Fibroblast of villous mesenchyme (primary cell): ENCODE measurements at places on chromosomes 12 and 14.

DNA sequence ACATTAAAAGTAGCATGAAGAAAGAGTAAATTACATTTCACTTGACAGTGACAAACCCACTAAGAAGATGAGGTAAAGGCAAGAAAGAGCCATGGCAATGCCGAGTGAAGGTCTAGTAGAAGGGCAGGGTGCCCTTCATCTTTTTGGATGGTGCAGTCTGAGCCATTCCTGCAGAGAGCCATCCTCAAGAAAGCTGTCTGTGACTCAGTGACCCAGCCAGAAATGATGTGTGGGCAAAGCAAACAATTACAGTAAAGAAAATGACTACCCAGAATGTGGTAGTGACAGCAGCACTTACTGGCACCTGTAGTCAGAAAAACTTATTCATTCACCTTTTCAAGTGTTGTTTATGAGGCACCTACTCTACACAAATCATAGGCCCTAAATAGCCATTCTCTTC lies 281.7 kb downstream of the DUSP6 start:
- no peak for DNase-seq

- DNase-seq: peak; percentile 59
Measured at GRCh38 chr14:75979071-75979571, 2.7 kb downstream of the TGFB3 start.

- peak; percentile 92 for DNase-seq
Measured at GRCh38 chr12:2804393-2805142, 7.9 kb upstream of the ITFG2 start.

DNA sequence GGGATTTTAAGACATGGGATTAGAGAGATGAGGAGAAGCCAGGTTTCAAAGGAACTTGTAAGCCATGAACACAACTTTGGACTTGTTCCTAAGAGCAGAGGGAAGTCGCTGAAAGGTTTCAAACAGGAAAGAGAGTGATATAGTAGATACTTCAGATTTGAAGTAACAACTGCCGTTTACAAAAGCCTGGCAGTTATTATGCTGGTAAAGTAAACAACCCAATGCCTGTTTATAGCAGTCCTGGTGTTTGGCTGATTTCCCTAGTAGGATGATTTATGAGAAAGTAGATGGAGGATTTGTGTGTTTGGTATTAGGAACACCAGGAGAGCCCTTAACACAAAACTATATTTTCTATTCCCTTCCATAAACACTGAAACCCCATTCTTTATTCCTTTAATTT lies 285.7 kb downstream of the RMST start:
- no peak for DNase-seq

GRCh38 chr12:28232211-28232928 lies 42.1 kb downstream of the CCDC91 start:
- DNase-seq: no peak

DNA sequence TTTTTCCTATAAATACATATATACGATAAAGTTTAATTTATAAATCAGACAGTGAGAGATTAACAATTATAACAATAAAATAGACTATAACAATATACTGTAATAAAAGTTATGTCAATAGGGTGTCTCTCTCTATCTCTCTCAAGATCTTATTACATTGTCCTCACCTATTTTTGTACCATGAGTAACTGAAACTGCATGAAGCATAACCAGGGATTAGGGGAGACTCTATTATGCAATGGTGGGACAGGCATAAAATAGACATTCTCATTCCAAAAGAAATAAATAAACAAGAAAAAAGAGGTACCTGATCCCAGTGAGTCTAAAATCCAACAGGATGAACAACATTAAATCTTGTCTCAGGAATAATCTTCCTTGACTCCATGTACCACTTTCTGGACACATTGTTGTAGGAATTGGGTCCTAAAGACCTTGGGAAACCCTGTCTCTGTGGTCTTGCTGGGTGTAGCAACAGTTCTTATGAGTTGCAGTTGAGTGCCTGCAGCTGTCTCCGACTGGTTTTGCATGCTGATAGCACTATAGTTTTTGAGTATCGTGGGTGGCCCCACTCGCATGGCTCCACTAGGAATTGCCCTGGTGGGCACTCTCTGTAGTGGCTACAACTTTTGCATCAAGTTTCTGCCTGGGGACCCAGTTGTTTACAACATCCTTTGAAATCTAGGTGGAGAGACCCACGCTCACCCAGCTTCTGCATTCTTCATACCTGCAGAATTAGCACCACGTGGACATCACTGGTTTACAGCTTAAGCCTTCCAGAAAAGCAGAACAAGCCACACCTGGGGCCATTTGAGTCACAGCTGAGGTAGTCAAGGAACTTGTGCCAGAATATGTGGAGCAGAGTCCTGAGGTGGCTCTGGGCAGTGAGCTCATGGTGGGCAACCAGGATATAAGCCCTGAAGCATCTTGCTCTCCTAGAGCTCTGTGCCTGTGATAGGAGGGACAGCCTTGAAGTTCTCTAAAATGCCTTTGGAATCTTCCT lies 204.7 kb downstream of the KITLG start:
- peak; percentile 49 for DNase-seq

- DNase-seq: no peak
Measured at GRCh38 chr14:95300002-95300696, 19.6 kb downstream of the CLMN start.

DNA sequence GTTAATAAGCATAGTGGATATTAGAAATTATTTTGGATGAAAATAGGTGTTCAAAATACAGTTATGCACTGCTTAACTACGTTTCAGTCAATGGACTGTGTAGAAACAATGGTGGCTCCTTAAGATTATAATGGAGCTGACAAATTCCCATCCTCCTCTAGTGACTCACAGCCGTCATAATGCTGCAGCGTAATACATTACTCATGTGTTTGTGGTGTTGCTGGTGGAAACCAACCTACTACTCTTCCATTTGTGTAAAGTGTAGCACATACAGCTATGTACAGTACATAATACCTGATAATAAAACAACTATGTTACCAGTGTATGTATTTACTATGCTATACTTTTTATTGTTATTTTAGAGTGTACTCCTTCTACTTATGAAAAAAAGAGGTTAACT lies 111.2 kb upstream of the TMCC3 start:
- peak; percentile 86 for DNase-seq

DNA sequence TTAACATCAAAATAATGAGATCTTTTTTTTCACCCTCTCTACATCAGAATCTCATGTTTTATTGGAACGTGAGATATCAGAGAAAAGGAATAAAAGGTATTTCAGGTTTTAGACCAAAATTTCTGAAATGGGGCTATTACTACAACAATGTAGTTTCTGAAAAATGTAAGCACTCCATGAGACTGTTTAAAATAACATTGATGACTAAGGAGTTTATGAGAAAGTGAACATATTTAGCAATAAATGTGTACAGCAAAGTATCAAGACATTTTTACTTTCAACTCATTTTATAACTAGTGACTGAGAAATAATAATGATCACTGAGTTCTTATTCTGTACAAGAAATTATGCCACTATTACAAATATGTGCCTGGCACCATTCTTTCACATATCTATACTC lies 39.3 kb upstream of the ABCC9 start:
- no peak for DNase-seq

DNA sequence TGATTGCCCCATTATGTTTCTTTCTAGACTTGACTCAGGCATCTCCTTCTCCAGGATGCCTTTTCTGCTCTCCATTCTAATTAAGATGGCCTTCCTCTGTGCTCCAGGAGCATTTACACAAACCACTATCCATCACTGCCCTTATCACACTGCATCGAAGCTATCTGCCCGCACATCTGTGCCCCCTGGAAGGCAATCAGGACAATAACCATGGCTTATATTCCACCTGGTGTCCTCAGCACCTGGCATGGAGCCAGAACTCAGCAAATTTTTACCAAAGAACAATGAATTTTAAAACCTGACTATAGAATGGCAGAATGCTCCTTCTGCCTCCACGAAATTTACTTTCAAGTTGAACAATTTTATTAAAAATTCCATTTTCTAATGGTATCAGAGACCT lies 465.8 kb downstream of the APAF1 start:
- no peak for DNase-seq

GRCh38 chr12:110137786-110138185 lies 13.6 kb downstream of the IFT81 start:
- peak; percentile 97 for DNase-seq

DNA sequence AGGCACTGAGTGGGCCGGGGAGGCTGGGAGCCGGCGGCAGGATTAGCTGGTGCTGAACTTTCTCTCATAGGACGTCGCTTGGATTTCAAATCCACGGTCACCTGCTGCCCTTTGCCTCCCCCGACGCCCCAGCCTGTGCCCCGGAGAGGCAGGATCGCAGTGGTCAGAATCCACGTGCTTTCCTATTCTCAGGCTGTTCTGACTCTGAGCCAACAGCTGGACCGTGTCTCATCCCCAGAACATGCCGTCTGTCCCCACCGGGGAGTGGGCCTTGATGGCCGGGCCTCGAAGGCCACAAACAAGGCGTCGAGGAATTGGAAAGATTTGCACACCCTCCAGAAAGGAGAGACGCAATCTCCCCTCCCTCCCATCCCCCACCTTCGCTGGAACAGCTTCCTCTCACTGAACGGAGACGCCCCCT lies 18.5 kb upstream of the MLXIP start:
- DNase-seq: peak; percentile 30
